Hepatocyte (in vitro differentiated cells): ENCODE measurements at places on chromosomes 4 and X.

DNA sequence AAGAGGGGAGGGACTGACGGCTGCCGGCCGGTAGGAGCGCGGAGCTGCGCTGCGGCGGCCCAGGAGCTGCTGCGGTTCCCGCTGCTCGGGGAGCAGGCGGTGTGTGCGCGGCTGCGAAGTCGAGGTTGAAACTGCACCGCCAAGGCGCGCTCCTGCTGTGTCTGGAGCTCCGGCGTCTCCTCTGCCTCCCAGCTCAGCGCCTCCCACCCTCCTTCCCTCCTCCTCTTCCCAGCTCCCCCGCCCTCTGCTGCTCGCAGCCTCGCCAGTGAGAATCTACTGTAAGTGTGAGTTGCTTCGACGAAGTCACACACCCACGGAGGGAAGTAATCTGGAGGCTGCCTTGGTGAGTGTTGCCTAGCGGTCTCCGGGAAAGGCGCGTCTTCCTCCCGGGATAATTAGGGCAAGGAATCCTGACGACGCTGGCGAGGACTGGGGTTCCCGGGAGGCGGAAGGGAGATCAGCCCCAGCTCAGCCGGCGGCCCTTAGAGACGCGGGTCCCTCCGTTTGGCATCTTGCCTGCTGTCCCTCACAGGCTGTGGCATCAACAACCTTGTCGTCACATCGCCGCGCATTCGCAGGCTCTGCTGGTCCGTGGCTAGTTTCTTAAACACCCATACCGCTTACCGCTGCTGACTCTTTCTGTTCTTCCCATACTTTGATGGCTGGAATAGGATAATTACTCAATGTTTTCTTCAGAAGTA lies at the start of gene EPHA5:
Gene EPHA5 (minus strand): TSS at position 159 of the 701 bp plus-strand sequence. CDS start 747 bp downstream, outside the sequence.
- peak; percentile 79 for DNase-seq

GRCh38 chr4:85798012-85798770 lies 323.2 kb downstream of the ARHGAP24 start:
- no peak for DNase-seq

- no peak for DNase-seq
These were observed 226.1 kb downstream of the ENOX2 start for GRCh38 chrX:130676861-130677260.

- no peak for DNase-seq
These were observed 3.5 kb downstream of the GPR34 start for GRCh38 chrX:41692162-41692749.

GRCh38 chr4:149595500-149595899 lies 220.1 kb downstream of the IQCM start:
- DNase-seq: no peak

- DNase-seq: no peak
These were observed 42.2 kb downstream of the PPM1K start for GRCh38 chr4:88242144-88242543.

DNA sequence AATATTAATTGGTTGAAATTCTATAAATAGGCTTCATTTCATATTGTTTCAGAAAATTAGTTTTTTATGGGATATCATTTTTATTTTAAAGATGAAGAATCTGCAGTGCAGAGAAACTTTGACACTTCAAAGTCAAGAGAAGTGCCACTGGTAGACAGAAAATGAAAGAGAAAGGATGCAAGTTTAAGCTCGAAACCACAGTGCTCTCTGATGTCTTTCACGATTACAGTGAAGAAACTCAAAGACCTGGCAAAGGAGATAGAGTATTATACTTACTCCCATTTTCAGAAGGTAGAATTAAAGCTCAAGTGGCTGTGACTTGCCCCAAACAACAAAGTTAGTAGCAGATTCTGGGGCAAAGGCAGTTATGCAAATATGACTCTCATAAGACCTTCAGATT lies 745.4 kb downstream of the TECRL start:
- no peak for DNase-seq

- DNase-seq: no peak
These were observed 196.6 kb upstream of the ETNPPL start for GRCh38 chr4:108959491-108959890.
